ENCODE measurements at places on chromosomes 1 and 21. TPM values are rescaled to one million over a fixed set of nuclear protein-coding genes. Genes with fewer than 3 reads are reported as not detected.

CELA2B gene
- polyA plus RNA-seq: not detected

GRCh38 chr1:41917076-41917475 lies 1.6 kb downstream of the HIVEP3 start:
- no peak for DNase-seq

DNA sequence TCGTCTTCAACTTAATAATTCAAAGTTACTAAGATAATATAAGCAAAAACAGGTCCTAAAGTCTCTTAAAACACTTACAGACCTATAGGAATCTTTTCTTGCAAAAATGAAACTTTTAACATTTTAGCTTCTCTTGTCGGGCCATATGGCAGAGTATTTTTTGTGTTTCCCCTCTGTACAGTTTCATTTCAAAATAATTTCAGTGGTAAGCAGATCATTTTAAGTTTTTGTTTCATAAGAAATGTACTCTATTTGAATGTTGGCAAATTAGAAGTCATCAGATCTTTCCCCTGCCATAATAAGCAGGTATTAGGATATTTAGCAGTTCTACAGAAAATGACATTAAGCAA lies 37.9 kb downstream of the RGL1 start:
- DNase-seq: no peak

AGMAT gene
- polyA plus RNA-seq: 0.27 TPM

GRCh38 chr1:14184454-14184853 lies 414.0 kb upstream of the KAZN start:
- DNase-seq: no peak

DNA sequence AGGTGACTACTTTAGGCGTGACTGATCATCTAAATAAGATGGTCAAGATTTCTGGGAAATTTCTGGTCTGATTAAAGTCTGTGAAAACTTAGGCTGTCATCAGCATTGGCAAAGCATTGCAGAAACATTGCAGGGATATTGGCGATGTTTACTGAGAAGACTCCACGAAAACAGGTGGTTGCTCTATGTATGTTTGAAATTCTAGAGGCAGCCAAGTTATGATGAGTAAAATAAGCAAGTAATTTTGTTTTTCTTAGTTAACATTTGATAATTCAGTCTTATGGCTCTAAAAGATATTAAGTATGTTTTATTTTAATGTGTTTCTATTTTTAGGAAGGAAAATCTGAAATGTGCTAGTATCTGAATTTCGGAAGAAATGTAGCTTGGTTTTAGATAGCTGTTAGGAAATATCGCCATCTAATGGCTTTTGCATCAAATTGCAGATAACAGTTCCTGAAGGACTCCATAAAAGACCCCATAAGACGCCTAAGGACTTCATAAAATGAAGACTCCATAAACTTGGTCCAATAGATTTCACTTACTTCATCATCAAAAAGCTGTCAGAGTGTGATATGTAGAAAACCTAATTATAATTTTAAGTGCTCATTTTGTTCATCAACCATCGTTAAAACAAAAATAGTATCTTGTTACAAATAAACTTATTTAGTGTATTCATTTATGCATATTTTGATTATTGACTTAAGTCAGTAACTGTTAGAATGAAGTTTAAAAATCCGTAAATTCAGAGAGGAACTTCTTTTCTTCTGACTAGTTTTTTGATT lies 344.6 kb downstream of the RYR2 start:
- peak; percentile 11 for DNase-seq

DNA sequence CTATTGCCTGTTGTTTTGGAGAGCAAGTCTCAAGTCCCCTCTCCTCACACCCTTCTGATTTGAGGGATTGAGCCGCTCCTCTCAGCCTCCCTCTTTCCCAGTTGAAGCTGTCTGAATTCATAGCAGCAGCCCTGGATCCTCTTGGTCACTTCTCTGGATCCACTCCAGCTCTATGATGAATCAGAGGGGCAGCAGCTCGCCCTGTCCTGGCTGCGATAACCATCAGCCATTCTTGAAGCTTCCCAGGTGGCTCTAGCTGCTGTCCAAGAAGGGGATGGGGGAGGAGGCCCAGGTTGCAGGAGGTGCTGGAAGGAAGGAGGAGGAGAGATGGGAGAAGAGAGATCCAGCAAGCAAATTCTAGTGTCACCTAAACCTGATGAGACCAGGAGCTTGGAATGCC lies 31.3 kb downstream of the WNT4 start:
- no peak for DNase-seq

DNA sequence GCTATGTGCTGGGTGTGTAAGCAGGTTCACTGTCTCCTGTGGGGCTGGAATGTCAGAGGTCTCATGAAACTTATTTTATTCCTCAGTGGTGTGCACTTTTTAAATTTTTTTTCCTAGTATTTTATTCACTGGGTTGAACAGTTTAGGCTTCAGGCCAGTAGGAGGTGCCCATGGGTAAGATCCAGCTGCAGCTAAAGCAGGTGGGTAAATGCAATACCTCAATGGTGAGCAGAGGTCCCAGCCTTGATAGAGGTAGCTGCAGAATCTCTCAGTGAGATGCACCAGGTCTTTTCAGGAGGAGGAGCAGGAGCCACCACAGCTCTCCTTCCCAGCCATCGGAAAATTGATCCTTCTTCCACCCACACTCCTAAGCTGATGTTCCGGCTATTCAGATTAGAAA lies 12.6 kb upstream of the OR6N2 start:
- no peak for DNase-seq

DNA sequence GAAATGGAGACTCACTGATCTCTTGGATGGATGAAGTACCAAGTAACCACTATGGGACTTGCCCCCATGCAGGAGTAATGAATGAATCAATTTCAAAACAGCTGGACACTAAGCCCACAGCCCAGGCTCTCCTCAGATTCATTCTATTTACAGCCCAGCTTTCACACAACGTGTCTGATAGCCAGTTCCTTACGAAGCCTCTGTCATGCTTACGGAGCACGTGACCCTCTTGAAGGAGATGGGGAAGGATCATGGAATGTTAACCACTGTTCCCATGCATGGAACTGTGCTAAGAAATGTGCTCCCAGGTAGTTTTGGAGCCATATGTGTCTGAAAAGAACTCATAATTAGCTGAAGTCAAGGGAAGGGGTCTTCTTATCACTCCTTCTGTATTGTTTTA lies 124.1 kb downstream of the KIF26B start:
- no peak for DNase-seq

DNA sequence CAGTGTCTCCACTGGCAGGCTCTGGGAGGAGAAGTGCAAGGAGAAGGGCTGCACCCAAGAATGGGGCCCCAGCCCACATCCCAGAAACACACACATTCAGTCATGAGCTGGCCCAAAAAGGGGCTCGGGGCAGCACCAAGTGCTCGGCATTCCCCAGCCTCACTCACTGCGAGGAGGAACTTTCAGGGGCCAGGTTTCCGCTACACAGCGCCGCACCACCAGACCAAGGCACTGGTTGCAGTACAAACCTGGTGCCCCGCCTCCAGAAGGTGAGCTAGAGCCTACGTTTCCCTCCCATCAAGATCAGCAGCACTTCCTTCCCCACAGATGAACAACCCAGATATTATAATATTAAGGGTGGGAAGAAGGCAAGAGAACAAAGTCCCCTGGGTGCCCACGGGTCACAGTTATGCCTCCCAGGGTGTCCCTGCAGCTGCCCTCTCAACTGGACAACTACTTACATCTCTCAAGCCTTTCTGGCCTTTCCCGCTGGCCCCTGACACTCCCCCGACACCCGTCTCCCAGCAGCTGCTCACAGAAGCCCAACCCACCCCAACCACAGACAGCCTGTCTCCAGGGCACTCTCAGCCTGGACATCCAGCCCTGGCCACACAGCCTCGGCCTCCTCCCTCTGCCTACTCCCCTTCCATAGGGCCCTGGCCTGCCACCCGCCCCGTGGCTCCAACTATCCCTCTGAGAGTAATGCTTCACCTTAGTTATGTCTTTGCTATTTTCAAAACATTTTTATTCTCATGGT lies 3.8 kb downstream of the PBXIP1 start:
- DNase-seq: no peak

SELE gene
- 5.8 TPM for polyA plus RNA-seq

DNA sequence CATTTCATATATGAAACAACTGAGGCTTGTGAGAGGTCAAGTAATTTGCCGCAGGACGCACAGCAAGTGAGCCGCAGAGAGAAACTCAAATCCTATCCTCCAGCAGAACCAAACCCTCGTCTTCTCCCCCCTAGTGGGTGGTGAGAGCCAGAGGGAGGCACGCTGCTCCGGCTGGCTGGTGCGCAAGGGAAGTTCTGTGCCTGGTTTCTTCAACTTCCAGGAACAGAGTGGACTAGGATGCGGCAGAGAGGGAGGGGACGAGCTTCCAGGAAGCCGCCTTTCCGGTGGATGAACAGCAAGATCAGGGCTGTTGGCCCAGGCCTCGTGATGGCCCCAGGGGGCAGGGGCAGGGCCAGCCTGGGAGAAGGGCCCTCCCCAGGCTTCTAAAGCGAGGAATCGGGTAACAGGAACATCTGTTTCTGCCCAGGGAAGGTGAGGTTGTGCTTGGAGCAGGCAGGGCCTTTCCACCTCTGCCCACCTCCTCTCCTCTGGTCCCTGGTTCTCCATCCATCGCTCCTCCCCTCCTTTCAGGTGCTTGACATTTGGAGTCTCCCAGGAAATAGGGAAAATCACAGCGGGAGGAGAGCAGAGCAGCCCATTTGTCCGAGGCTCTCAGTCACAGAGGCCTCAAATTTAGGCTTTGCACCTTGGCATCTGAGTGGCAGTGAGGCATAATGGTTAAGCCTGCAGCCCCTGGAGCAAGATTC lies 16.8 kb upstream of the PDIK1L start:
- DNase-seq: no peak

DNA sequence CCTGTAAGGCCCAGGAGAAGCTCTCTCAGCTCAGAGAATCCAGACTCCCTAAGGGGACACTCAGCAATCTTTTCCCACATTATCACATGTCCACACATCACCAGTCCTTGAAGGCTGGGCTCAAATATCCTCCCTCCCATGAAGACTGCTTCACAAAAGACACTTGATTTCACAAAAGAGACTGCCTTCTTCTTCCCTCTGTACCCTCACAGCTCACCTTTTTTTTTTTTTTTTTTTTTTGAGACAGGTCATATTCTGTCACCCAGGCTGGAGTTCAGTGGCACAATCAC lies 1.5 kb downstream of the CD58 start:
- DNase-seq: no peak

- DNase-seq: no peak
These were observed 58.7 kb upstream of the GADD45A start for GRCh38 chr1:67626090-67626860.

- DNase-seq: no peak
These were observed 19.0 kb upstream of the GTF2B start for GRCh38 chr1:88910401-88910800.

DNA sequence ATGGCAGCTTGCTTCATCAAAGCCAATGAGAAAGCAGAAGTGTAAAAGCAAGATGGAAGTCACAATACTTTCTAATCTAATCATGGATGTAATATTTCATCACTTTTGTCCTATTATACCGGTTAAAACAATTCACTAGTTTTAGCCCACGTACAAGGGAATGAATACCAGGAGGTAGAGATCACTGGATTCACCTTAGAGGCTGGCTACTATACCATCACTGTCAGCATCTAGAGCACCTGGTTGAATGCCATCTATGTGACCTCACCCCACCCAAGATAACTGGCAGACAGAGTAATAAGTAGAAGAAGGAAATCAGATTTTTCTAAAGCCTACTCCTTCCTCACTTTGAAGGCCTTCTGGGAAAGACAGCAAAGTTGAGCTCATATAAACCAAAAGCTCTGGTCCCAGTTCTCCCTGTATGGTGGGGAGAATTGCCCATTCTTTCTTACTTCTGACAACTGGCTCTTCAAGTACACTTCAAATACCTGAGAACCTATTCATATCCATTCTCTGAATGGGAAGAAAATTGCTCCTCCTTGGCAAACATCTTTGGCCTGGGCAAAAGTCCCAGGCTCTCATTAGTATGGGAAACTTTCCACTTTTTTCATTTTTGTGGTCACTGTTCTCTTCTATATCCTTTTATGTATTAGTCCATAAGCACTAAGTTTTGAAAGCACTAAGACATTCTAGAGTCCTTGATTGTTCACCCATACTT lies 24.8 kb downstream of the HSD3B1 start:
- no peak for DNase-seq

All from urinary bladder (tissue), 4 donors.